ENCODE measurements at places on chromosomes 5 and 9. TPM values are rescaled to one million over a fixed set of nuclear protein-coding genes. Genes with fewer than 3 reads are reported as not detected.

KCNV2 gene
- total RNA-seq = not detected

- H3K27ac ChIP-seq = no peak overlapping the region
- H3K4me3 ChIP-seq = no peak overlapping the region
- no peaks in the 10 kb centered on the region for H3K4me1 ChIP-seq
- no peaks in the 10 kb centered on the region for H3K36me3 ChIP-seq
Measured at GRCh38 chr5:7317751-7318150, 78.2 kb upstream of the ADCY2 start.

KIF3A gene
- total RNA-seq = 19.3 TPM

FBXL7 gene
- total RNA-seq = not detected

- H3K27ac ChIP-seq = no peak overlapping the region
- no peak overlapping the region for H3K4me3 ChIP-seq
- no peaks in the 10 kb centered on the region for H3K27me3 ChIP-seq
- peaks cover 68% of the 10 kb centered on the region for H3K36me3 ChIP-seq
- peaks cover 43% of the 10 kb centered on the region for H3K4me1 ChIP-seq
Measured at GRCh38 chr9:120783602-120784047, 9.6 kb downstream of the FBXW2 start.

- no peaks in the 10 kb centered on the region for H3K36me3 ChIP-seq
- peaks cover 21% of the 10 kb centered on the region for H3K4me1 ChIP-seq
- H3K4me3 ChIP-seq = no peak overlapping the region
Measured at GRCh38 chr5:154179846-154180710, 10.5 kb upstream of the GALNT10 start.

DNA sequence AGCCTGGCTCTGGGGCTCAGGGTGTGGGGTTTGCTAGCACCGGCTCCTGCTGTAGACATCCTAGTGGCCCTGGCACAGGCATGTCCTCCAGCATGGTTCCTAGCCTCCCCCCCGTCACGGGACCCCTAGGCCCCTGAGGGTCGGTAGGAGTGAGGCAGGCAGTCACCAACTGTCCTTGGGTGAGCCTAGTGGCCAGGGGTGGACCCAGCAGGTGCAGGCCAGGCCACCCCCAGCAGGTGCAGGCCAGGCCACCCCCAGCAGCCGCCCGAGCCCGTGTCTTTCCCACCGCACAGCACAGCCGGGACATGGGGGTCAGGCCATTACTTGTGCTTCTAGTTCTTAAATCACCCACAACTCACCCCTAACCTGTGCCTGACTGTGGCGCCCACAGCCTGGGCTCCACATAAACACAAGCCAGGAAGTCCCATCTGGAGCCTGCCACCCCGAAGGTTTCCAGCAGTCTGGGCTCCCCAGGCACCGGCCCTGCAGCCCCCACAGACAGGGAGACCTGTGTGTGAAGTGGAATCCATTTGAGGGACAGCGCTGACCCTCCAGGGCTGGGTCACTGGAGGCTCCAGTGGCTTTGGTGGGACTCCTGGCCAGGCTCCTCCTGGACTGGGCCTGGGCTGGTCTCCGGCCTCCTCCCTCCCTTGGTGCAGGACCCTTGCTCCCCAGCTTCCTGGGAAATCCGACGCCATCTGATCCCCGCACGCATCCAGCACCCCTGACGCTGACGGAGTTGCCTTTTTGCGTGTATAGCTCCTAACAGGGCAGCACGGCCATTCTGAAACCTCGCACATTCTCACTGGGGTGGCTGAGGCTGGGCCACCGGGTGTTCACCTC, 114.1 kb upstream of the LPCAT1 start:
- H3K27me3 ChIP-seq = peaks cover 6% of the 10 kb centered on the region
- no peak for DNase-seq
- H3K4me1 ChIP-seq = peaks cover 22% of the 10 kb centered on the region
- H3K36me3 ChIP-seq = no peaks in the 10 kb centered on the region
- no peak overlapping the region for H3K4me3 ChIP-seq
- no peak overlapping the region for H3K27ac ChIP-seq

SERINC5 gene
- total RNA-seq = 60.6 TPM

TAF11L5 gene
- not detected for total RNA-seq

- DNase-seq = no peak
- H3K4me3 ChIP-seq = no peak overlapping the region
- H3K27me3 ChIP-seq = no peaks in the 10 kb centered on the region
- H3K27ac ChIP-seq = no peak overlapping the region
- H3K4me1 ChIP-seq = no peaks in the 10 kb centered on the region
Measured at GRCh38 chr5:124001036-124001615, 489.1 kb downstream of the CSNK1G3 start.

TEX48 gene
- 0.48 TPM for total RNA-seq

MRPL41 gene
- total RNA-seq = 51.6 TPM

Data from activated CD4-positive, alpha-beta memory T cell treated with anti-CD3 and anti-CD28 coated beads, Interleukin-2, amount 10 ng/mL, durations not matched to agents 7 days and 5 days (primary cell).